ENCODE measurements at places on chromosomes 5 and 9. TPM values are rescaled to one million over a fixed set of nuclear protein-coding genes. Genes with fewer than 3 reads are reported as not detected.
A peak's percentile ranks its signal among the peaks of the same experiment; 100 is the strongest.

Gene AK1
- total RNA-seq: 88.4 TPM

DNA sequence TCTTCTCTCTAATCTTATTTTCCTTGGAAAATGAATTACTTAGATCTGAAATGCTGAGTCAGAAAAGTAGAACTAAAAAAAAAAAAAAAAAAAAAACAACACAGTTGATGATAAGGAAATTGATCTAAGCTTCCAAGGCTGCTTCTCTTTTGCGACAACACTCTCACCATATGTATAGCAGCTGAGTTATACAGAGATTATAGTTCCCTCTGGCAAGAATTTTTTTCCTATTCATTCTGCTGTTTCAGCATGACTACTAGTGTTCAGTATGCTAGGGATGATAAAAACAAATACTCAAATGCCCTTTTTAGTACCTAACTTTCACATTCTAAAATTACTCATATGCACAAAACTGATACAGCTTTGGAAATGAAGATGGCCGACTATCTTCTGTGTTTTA, 267.3 kb downstream of the MLLT3 start:
- no peak for DNase-seq

Gene VAV2
- 33.7 TPM for total RNA-seq

DNA sequence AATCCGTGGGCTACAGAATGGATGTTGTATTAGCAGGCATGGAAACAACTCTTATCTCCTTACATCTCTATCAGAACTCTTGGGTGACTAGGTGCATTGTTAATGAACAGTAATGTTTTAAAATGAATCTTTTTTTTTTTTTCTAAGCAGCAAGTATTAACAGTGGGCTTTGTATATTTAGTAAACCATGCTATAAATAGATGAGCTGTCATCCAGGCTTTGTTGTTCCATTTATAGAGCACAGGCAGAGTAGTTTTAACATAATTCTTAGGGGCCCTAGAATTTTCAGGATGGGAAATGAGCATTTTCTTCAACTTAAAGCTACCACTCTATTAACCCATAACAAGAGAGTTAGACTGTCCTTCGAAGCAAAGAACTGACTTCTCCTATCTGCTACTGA, 233.7 kb upstream of the ADAMTSL1 start:
- DNase-seq: no peak

DNA sequence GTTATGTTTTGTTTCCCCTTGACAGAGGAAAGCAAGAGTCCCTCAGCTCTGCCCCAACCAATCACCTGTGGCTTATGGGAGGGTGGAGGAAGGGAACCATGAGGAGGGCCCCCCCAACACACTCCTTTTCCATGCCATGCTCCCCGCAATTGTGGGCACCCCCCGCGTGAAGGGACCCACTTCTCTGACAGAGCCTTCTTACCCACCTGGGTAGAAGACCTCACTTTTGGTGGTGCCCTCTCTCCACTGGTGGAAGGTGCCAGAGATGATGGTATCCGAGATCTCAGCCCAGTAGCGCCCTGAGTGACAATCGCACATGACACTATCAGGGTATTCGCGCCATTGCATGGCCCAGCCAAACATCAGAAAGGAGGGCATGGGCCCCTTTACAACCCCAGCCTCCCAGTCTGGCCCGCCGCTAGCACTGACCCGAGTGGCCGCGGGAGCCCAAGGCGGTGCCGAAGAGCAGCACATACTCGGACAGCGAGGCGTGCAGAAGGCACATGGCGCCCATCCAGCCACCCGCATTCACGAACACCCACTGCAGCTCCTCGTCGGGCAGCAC, 714 bp downstream of the SIGMAR1 start:
- no peak for DNase-seq

- DNase-seq: no peak
These were observed 58.2 kb upstream of the RPS23 start for GRCh38 chr5:82336226-82336958.

- DNase-seq: no peak
These were observed 46.9 kb upstream of the GLDC start for GRCh38 chr9:6692433-6692832.

Gene CEL
- 0.99 TPM for total RNA-seq

Gene SPINK5
- 0.12 TPM for total RNA-seq

DNA sequence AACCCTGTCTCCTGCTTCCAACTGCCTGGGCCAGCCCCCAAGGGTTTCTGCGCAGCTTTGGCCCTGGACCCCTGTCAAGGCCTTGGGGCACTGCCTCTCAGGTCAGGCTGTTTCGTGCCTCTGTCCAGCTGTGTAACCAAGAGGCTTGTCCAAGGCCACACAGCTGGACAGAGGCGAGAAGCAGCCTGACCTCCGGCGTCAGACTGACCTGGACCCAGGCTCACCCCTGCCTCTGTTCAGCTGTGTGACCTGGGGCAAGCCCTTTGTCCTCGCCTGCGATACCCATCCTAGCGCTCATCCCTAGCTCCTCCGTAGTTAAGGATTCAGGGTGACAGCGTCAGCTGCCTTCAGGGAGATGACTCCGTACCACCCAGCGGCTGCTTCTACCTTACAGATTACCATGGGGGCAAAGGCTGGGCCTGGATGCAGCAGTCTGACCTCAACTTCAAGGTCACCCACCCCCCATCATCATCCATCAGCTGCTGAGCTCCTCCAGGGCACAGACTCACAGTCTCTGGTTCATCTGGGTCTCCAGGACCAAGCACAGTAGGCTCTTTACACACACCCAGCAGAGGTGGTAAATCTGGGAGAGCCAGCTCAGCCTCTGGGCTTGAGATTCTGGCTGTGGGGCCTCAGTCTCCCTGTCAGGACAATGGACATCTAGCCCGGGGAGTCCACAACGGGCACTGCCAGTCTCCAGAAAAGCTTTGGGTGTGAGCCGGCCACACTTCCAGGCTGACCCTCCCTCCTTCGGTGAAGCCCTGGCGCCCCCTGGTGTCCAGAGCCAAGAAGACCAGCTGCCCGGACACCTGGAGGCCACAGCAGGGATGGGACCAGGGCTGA, 7.9 kb downstream of the AK1 start:
- no peak for DNase-seq

DNA sequence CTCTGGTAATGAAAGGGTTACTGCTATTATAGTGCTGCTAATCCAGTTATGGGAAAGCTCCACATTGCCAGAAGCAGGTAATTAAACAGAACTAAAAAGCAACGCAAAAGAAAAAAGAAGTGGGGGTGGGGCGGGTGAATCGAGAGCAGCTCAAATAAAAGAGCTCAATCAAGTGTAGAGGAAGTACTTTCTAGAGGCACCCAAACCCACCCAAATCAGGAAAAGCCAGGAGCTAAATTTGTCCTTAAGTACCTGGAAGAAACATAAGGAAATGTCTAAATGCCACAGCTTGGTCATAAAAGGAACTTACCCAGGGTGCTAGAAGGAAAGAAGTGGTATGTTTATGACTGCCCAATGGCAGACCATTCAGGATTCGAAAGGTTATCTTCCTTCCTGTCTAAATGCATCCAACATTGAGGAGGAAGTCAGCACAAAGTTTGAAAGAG, 2.4 kb upstream of the RNF145 start:
- no peak for DNase-seq

- DNase-seq: peak; percentile 27
These were observed 44.7 kb upstream of the NDFIP1 start for GRCh38 chr5:142063878-142064331.

Gene HAPLN1
- total RNA-seq: not detected

DNA sequence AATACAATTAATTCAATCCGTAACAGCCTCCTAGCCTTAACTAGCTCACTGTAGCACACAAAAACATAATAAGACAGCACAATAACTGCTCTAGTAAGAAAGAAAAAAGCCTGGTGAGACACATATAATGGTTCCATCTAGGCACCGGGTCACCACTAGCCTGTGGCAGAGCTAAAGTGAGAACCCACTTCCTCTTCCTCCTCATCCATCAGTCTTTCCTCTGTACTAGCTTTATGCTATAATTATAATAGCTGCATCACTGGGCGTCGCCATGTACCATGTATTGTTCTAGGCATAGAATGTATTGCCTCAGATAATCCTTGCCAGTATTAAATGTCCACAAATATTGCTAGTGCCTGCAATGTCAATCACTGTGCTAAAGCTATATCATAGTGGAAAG, 23.1 kb downstream of the ADRB2 start:
- no peak for DNase-seq

DNA sequence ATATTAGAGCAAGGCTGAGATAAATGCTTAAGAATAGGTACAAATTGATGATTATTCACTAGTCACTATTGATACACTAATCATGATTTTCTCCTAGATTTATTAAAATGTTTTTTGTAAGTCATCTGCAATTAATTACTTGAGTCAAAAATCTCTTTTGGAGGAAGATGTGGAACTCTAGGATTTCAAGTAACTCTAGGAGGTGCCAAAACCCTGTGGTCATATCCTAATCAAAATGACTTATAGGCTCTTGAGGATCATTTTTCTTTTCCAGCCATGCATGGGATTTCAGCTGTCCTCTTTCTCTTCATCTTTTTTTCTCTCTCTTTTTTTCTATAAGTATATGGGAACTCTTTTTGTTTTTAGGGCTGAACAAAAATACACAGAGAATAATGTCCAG, 141.8 kb upstream of the CD180 start:
- no peak for DNase-seq

- no peak for DNase-seq
These were observed 2.2 kb upstream of the ERAP1 start for GRCh38 chr5:96809921-96810320.

Measured in glomerular endothelial cell (primary cell).